Non-pigmented ciliary epithelial cell (primary cell): ENCODE measurements at places on chromosomes 11 and 22.

DNA sequence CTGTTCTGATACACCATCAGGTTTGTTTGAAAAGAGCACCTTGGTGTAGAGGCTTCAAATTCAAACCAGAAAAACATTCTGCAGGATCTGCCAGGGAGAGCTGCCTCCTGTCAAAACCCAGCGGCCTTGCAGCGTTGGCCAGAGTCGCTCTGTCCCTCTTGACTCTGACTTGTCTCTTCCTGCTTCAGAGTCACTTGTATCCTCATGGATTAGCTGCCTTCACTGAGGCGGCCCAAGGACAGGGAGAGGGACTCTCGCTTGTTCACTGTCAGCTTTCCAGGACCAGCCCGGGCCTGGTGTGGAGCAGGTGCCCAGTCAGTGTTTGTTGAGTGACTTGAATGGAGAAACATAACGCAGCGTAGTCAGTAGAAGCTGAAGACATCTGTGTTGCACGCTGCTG lies 18.0 kb downstream of the TBC1D22A start:
- DNase-seq: no peak

GRCh38 chr11:70788248-70789022 lies 390.1 kb downstream of the CTTN start:
- peak; percentile 63 for DNase-seq

DNA sequence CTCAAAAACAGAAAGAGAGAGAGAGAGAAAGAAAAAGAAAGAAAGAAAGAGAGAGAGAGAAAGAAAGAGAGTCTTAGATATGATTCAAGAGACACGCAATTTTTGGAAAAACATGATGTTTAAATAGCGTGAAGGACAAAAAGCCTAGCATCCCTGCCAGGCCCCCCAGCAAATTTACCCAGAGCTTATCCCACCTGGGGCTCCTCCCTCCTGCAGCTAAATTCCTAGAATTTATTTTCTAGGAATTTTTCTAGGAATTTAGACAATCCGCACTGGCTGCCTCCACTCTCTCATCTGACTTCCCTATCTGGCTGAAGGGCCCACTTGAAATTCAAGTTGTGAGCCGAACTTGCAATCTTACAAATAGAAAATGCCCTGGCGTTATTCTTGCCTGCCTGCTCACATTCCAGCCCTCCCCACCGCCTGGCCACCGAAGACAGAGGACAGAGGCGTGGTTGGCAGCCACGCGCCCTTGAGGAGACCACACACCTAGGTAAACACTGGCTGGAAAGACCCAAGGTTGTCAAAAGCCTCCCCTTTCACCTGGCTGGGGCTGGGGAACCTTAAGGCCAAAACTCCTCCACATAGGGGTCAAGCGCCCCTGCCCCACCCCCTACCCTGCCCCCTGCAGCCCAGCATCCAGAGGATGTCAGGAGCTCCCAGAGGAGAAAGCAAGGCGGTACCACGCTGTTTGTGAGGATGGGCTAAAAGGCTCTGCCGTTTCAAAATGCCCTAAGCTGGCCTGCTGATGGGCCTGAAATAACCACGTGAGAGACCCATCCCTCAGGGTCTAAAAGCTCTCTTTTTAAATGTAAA lies 42.2 kb downstream of the AHNAK start:
- no peak for DNase-seq

- no peak for DNase-seq
These were observed 14.6 kb downstream of the APOA4 start for GRCh38 chr11:116808262-116809175.

- DNase-seq: no peak
These were observed 15.2 kb downstream of the MIF start for GRCh38 chr22:23909296-23909898.

GRCh38 chr11:86802601-86803051 lies 2.3 kb downstream of the PRSS23 start:
- DNase-seq: no peak
